Sigmoid colon (tissue), 7 donors: ENCODE measurements at places on chromosomes 3 and 15. TPM values are rescaled to one million over a fixed set of nuclear protein-coding genes. Genes with fewer than 3 reads are reported as not detected.
A peak's percentile ranks its signal among the peaks of the same experiment; 100 is the strongest.

The CCR8 gene
- not detected for total RNA-seq

The CLDN1 gene
- total RNA-seq: 0.28 TPM

The IGF2BP2 gene
- 14.7 TPM for total RNA-seq

The AGBL1 gene
- total RNA-seq: not detected

The BNC1 gene
- total RNA-seq: 0.28 TPM

The RPL29 gene
- total RNA-seq: 1,752 TPM

The ACTC1 gene
- total RNA-seq: 0.49 TPM

The NME9 gene
- not detected for total RNA-seq

The CADM2 gene
- 12.8 TPM for total RNA-seq

DNA sequence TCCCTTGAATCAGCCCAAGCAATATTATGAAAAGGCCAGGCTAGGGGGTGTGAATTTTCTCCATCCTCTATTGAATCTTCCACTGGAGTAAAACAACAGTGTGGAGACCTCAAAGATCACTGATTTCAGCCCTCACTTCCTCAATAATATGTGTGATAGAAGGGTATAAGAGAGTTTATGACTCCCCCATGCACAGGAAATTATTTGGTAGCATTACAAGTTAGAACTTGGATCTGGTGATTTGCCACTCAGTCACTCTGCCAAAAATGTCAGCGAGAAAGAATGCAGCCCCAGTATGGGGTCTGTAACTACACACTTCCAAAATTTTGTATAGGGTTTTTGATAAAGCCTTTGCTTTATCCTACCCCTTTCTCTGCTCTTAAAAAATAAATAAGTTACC is 81.0 kb upstream of the KCNMB2 start:
- no peak overlapping the region for H3K27ac ChIP-seq
- no peaks in the 10 kb centered on the region for H3K4me1 ChIP-seq
- H3K36me3 ChIP-seq: no peaks in the 10 kb centered on the region
- H3K4me3 ChIP-seq: no peak overlapping the region
- H3K27me3 ChIP-seq: no peaks in the 10 kb centered on the region

GRCh38 chr3:104190681-104191080 is 1176.0 kb upstream of the ALCAM start:
- no peak for DNase-seq
- no peaks in the 10 kb centered on the region for H3K4me1 ChIP-seq
- H3K27ac ChIP-seq: no peak overlapping the region
- no peak overlapping the region for H3K4me3 ChIP-seq

DNA sequence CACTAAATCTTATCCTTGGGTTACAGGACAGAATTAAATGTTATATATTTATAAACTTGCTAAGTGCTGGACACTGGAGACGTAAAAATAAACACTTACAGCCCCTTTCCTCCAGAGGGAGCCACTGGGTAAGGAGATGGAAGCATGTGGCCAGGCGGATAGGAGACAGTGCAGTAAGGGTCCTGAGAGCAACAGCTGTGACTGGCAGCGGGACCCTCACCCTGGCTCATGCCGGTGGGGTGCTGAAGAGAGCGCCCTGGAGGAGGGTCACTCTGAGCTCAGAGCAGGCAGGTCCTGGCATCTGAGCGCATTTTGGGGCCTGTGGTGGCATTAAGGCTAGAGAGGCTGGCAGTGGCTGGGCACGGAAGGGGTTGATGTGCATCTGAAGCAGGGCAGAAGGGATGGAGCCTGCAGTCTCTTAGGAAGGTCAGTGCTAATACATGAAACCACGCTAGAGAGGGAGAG is 16.0 kb downstream of the SEC61A1 start:
- H3K27me3 ChIP-seq: no peaks in the 10 kb centered on the region
- no peak overlapping the region for H3K27ac ChIP-seq
- peaks cover 88% of the 10 kb centered on the region for H3K36me3 ChIP-seq
- H3K4me3 ChIP-seq: no peak overlapping the region
- DNase-seq: no peak
- no peaks in the 10 kb centered on the region for H3K4me1 ChIP-seq

DNA sequence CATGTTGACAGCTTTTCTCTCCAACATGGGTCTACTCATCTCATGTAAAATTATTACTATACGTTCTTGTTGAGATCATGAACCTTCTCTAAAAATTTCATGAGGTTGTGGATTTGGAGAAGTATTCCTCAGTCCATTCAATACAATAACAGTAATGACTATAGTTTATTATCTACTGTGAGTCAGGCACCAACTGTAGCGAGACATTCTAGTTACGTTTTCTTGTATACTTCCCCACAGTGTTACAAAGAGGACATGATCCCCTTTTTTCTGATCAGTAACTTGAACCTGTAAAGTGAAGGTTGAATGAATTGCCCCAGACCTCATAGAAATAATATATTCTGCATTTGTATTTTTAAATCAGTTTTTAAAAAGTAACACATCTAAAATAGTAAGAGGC is 76.4 kb downstream of the AKAP13 start:
- H3K27ac ChIP-seq: peak overlapping the region; percentile 64
- H3K27me3 ChIP-seq: no peaks in the 10 kb centered on the region
- H3K4me1 ChIP-seq: peaks cover 16% of the 10 kb centered on the region
- H3K36me3 ChIP-seq: no peaks in the 10 kb centered on the region
- no peak for DNase-seq

- H3K27me3 ChIP-seq: no peaks in the 10 kb centered on the region
- H3K36me3 ChIP-seq: no peaks in the 10 kb centered on the region
- H3K4me1 ChIP-seq: peaks cover 53% of the 10 kb centered on the region
- no peak for DNase-seq
- peak overlapping the region; percentile 81 for H3K27ac ChIP-seq
Measured at GRCh38 chr3:177451301-177451750, 254.0 kb upstream of the TBL1XR1 start.

DNA sequence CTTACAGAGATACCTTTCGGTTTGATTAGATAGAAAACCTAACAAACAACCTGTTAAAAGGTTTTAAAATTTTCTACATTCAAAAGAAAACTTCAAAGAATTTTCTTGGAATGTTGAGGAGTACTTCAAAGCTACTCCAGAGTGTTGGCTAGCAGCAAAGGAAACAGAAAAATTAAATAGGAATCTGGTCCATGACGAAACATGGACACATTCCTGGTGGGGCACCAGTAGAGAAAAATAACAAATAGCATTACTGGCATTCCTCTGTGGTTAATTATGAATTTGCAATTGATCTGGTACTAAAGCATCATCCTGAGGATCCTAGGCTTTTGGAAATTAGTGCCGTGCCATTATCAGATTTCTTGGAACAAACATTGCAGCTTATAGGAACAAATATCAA is 59.5 kb upstream of the DPPA4 start:
- DNase-seq: no peak
- no peaks in the 10 kb centered on the region for H3K4me1 ChIP-seq
- no peaks in the 10 kb centered on the region for H3K27me3 ChIP-seq
- no peak overlapping the region for H3K4me3 ChIP-seq
- H3K36me3 ChIP-seq: no peaks in the 10 kb centered on the region
- no peak overlapping the region for H3K27ac ChIP-seq

DNA sequence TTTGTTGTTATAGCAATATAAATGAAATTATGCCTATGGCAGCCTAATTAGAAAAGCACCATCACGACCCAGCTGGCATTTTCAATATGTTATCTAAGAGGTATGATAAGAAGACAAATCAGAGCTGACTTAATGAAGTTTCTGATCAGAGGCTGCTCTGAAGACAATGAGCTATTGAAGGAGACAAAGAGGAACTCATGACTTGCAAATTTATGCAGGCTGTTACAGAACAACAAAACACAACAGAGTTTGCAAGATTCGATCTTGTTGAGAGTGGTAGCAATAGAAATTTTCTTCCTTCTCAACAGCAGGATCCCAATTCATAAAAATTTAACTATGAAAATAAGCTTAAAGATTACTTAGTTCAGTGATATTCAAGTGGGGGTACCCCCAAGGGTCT is 7.7 kb downstream of the CCDC54 start:
- H3K27ac ChIP-seq: no peak overlapping the region
- no peaks in the 10 kb centered on the region for H3K4me1 ChIP-seq

DNA sequence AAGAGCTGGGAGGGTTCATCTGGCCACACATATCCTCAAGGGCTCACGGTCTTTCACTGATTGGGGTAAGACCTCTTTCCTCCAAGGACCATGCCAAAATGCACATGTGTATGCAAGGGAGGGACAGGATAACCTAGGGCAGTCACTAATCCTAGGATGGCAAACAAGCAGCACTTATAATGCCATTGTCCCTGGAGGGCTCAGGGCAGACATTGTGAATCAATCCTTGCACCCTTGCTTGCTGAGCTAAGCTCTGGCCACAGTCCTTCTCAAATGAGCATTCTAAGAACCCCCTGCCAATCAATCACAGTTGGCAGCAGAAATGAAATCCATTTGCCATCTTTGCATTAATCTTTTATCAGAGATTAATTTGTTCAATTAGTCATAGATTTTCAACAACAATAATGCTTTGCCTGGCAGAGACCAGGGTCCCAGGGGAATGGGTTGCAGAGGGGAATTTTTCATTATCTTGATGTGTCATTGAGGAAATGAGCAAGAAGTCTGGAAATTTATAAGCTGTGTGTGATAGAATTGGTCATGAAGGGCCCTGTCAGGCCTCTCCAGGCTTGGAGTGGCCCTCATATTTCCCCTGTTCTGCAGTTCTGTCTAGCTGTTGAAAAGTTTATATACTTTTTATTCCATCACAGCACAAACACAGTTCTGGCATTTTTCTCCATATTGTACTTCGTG is 57.2 kb upstream of the KY start:
- no peaks in the 10 kb centered on the region for H3K27me3 ChIP-seq
- DNase-seq: no peak
- H3K4me3 ChIP-seq: no peak overlapping the region
- no peaks in the 10 kb centered on the region for H3K36me3 ChIP-seq
- peak overlapping the region; percentile 76 for H3K27ac ChIP-seq

GRCh38 chr15:65816441-65816840 is 24.3 kb upstream of the DENND4A start:
- no peaks in the 10 kb centered on the region for H3K27me3 ChIP-seq
- H3K4me1 ChIP-seq: no peaks in the 10 kb centered on the region
- no peak overlapping the region for H3K4me3 ChIP-seq
- no peak overlapping the region for H3K27ac ChIP-seq
- no peak for DNase-seq

GRCh38 chr3:36077320-36077719 is 303.0 kb upstream of the STAC start:
- no peak overlapping the region for H3K27ac ChIP-seq
- no peak overlapping the region for H3K4me3 ChIP-seq
- H3K36me3 ChIP-seq: no peaks in the 10 kb centered on the region

GRCh38 chr15:38263996-38264395 is 11.4 kb downstream of the SPRED1 start:
- H3K27ac ChIP-seq: no peak overlapping the region
- DNase-seq: no peak
- H3K4me1 ChIP-seq: peaks cover 17% of the 10 kb centered on the region
- no peaks in the 10 kb centered on the region for H3K36me3 ChIP-seq
- no peak overlapping the region for H3K4me3 ChIP-seq

- H3K36me3 ChIP-seq: no peaks in the 10 kb centered on the region
- no peak for DNase-seq
- no peaks in the 10 kb centered on the region for H3K4me1 ChIP-seq
- H3K4me3 ChIP-seq: no peak overlapping the region
Measured at GRCh38 chr3:186640929-186641328, 730 bp downstream of the FETUB start.

DNA sequence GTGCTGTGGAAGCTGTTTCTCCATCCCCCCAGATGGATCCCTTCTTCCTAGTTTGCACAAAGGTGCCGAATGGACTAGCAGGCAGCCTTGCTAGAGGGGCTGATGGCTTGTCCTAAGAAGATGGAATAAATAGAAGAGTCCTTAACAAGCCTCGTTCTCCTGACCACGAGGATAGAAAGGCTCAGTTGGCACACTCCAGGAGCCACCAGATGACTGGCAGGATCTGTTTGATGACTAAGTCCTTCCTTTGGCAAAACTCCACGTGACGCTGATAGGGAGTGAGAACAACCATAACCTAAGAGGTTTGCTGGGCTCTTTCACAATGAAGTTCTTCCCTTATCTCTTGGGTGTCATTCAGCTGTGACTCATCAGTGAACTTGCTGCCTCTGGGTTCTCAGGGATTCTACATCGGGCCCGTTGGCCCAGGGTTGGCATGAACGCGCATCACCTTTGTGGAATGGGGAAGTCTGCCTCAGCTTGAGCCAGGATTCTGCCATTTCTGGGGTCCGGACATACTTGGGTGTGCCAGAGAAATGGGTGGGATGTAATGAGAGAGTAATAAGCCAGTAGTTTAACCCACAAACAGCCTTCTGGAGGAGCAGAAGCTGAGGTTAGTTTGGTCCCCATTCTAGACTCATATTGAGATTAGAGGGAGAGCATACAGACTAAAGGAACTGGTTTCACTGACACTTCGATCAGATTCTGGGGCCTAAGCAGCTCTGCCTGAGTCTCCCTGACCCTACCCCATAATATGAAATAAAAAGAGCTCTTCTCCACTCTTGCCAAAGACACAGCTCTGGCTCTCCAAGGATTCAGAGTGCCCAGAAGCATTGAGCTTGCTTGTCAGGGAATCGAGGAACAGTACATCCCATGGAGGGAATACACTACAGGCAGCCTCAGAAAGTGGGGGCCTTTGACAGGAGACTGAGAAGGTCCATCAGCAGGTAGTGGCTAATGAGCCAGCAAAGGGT is 2.0 kb upstream of the MELTF start:
- no peaks in the 10 kb centered on the region for H3K36me3 ChIP-seq
- peaks cover 26% of the 10 kb centered on the region for H3K4me1 ChIP-seq
- DNase-seq: peak; percentile 87
- H3K4me3 ChIP-seq: no peak overlapping the region

DNA sequence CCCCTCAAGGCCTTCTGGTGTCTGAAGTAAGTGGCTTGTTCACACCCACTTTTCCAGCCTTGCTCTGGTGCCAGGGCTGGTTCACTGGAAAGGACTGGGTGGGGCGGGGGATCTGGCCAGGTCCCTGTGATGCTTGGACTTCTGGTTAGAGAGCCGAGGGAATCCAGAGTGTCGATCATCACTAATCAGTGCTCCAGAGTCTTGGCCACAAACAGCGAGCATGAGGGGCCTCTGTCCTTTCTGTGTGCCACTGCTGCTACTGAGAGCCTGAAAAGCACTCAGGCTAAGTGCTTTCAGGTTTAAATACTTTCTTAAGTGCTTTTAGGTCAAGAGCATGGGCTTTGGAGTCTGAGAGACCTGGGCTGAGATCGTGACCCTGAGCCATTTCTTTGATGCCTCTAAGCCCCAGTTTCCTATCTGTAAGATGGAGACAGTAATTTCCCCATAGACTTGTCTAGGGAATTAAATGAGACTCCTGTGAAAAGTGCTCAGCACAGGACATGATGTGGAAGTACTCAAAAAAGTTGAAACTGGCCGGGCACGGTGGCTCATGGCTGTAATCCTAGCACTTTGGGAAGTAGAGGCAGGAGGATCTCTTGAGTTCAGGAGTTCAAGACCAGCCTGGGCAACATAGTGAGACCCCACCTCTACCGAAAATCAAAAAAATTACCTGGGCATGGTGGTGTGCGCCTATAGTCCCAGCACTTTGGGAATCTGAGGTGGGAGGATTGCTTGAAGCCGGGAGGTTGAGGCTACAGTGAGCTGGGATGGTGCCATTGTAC is 53.8 kb upstream of the SEC22A start:
- H3K27ac ChIP-seq: no peak overlapping the region
- no peak overlapping the region for H3K4me3 ChIP-seq
- DNase-seq: no peak
- no peaks in the 10 kb centered on the region for H3K27me3 ChIP-seq

- no peak overlapping the region for H3K27ac ChIP-seq
- DNase-seq: peak; percentile 52
- no peaks in the 10 kb centered on the region for H3K36me3 ChIP-seq
- H3K4me1 ChIP-seq: no peaks in the 10 kb centered on the region
- no peaks in the 10 kb centered on the region for H3K27me3 ChIP-seq
Measured at GRCh38 chr15:76577879-76578512, 241.4 kb downstream of the ISL2 start.
